ENCODE measurements at places on chromosomes 16 and 17. TPM values are rescaled to one million over a fixed set of nuclear protein-coding genes. Genes with fewer than 3 reads are reported as not detected.

GRCh38 chr17:78130437-78131101 is at the start of gene TMC8:
Gene TMC8, plus strand, starts transcription at chr17:78130771. Its CDS starts 818 bp downstream, at chr17:78131589.
- peak; percentile 77 for DNase-seq

GRCh38 chr16:68367030-68367429 is 56.2 kb downstream of the PRMT7 start:
- peak; percentile 59 for DNase-seq

DNA sequence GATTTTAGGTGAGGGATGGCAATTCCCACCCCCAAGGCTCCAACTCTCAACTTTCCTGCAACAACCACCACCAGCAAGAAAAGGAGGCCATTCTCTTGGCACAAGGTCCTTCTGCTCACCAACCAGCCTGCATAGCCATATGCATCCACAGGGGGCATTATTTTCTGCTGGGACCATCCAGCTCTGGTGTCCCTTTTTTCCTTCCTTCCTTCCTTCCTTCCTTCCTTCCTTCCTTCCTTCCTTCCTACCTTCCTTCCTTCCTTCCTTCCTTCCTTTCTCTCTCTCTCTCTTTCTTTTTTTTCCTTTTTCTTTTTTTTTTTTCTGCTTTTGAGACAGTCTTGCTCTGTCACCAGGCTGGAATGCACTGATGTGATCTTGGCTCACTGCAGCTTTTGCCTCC is 21.1 kb upstream of the COX10 start:
- DNase-seq, result no peak

- DNase-seq, result no peak
Observed at GRCh38 chr16:86597880-86598606, 19.7 kb downstream of the FOXL1 start.

DNA sequence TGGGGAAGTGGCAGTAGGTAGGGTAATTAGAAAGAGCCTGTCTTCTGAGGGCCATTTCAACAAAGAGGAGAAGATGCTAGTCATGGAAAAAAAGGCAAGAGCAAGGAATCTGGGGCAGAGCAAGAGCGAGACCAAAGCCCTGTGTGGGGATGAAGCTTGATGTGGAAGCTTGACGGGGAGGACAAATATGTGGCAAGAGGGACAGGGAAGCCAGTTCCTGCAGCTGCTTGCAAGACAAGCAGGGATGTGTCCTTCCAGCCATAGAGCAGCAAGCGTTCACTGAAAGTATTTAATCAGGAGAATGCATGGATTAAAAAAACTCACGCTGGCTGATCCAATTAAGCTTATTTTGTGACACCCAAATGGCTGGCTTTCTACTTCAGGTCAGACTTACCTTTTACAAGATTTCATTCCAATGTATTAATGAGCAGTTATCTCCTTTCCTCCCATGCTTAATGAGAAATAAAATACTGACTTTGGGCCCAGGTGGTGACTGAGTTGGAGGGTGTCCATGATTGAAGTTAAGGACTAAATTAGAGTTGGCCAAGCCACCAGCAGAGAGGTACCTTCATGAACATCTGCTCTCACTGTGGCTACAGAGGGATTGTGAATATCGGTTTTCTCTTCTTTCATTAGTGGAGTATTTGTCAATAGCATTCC is 76.8 kb downstream of the ABCA8 start:
- no peak for DNase-seq

The FMNL1 gene
- total RNA-seq, result 689 TPM

- no peak for DNase-seq
Observed at GRCh38 chr16:81094771-81095251, 1.4 kb downstream of the GCSH start.

DNA sequence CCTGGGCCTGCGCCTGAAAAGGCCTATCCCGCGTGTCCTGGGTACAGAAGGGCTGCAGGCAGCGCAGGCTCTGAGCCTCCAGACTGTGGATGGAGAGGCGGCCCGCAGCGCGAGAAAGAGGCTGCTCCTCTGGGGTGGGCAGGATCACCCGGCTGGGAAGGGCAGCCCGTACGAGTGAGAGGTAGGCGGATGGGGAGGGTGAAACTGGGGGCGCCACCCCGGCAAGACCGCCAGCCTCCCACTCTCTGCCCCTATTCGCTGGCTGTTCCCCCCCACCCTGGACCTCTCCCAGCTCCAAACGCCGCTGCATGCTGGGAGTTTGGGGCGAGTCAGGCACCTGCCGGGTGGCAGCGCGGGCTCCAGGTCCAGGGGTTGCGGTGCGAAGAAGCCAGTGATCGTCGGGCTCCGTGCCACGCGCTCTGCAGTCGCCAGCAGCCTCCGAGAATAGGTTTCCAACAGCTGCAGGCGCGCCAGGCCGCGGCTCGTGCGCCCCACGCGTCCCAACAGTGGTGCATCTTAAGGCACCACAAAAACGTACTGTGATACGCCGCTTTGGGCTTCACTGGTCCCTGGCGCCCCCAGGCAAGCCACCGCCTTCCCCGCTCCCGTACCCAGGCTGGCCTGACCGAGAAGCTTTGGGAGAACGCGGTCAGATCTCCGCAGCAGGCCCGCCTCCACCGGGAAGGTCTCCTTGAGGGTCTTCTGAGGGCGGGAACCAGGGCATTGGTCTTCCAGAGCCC is 1.1 kb downstream of the NOXO1 start:
- no peak for DNase-seq

DNA sequence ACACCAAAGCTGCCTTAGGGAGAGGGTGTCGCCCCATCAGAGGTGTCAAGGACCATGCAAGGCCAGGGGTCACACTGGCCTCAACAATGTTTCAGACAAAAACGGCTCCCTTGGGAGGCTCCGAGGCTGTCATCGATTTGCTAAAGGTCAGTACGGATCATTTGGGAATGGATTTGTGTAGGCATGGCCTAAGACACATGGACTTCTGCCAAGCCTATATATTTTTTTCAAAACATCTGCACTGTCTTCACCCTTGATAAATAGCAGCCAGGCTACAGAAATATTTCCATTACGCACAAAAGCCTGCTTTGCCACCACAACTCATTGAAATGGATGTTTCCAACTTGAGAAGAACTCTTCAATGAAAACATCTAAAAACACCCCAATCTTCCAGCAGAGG is 10.3 kb downstream of the CUEDC1 start:
- DNase-seq, result no peak

The VAT1L gene
- total RNA-seq, result 0.07 TPM

- no peak for DNase-seq
Observed at GRCh38 chr17:75499313-75500022, 15.9 kb downstream of the CASKIN2 start.

The SPATA32 gene
- 1.7 TPM for total RNA-seq

GRCh38 chr16:65807858-65808257 is 558.6 kb upstream of the CDH5 start:
- DNase-seq, result no peak

The ZG16B gene
- 3.9 TPM for total RNA-seq

DNA sequence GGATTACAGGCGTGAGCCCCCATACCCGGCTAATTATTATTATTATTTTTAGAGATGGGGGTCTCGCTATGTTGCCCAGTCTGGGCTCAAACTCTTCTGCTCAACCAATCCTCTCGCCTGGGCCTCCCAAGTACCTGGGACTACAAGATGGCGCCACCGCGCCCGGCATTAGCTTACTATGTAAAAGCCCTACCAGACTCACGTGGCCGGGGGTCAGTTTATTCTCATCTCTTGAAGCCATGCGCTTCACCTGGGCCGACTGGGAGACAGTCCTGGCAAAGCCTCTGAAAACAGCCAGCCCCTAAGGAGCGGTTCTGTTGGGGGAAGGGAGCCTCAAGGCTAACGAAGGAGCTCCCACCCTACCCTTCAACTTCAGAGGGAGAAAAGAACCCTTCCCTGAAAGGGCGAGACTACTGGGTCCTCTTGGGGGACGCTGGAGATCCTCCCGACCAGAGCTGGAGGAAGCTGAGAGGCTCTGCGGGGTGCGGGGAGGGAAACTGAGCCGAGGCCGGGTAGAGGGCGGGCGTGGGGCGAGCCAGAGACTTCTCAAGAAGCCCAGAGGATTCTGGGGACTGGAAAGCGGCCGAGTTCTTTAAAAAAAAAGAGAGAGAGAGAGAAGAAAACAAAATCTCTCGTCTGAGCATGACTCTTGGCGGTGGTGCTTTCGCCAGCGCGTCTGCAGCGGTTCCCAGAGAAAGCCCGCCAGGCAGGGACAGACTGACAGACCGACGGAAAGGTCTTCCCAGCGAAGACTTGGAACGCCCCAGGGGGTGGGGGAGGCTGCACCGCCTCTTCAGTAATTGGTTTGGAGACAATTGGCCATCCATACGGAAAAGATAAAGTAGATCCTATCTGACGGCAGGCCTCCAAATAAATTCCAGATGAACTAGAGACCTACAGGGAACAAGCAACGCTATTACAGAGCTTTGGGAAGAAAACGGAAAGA is 5.6 kb upstream of the TUBG2 start:
- DNase-seq, result no peak

DNA sequence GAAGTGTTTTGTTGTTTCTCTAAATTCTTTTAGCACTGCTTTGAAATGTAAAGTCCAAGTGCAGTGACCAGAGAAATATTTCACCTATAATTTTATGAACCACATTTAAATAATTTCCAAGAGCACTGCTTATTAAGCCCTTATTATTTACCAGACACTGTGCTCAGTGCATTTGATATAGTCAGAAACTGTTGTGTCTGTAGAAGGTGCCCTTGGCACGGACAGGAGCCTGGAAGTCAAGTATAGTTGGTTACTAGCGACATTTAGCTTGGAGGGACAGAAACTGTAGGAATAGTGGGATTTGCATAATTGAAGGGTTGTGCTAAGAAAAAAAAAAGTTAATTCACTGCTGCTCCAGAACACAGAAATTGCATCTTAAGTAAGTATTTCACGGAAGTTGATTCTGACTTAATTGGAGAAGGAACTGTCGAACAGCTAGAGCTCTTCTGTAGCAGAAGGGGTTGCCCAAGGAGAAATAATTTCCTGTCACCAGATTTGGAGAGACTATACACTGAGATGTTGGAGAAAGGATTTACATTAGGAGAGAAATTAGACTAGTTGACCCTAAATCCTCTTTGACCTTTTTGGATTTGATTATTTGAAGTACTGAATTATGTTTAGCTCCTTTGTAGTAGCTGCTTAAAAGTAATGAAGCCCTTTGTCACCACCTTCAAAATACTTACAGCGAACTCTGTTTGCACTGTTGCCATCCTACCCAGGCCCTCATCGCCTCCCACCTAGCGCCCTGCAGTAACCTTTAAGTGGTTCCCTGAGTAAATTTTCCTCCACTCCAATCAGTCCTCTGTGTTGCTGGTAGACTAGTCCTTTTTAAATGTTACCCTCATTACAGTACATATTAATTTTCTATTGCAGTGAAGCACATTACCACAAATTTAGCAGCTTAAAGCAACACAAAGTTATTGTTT is 25.6 kb downstream of the COX10 start:
- no peak for DNase-seq

- DNase-seq, result no peak
Observed at GRCh38 chr16:46896314-46896968, 12.3 kb downstream of the GPT2 start.

DNA sequence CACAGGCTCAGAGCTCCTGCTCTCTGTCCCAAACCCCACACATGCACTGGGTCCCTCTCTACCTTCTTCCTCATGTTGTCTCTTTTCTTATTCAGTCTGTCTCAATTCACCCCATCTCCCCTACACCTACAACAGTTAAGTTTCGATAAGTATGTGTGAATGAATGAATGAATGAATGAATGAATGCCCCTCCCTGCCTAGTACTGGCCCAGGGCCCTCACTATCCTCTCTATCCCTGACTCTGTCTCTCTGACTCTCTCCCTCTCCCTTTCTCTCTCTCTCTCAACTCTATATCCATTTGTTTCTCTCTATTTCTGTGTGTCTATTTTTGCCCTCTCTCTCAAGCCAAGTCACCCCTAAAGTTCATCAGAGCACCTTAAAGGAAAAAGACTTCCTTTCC is 6.7 kb upstream of the KRT9 start:
- no peak for DNase-seq

The PIPOX gene
- 9.4 TPM for total RNA-seq

The QRICH2 gene
- 3.1 TPM for total RNA-seq

DNA sequence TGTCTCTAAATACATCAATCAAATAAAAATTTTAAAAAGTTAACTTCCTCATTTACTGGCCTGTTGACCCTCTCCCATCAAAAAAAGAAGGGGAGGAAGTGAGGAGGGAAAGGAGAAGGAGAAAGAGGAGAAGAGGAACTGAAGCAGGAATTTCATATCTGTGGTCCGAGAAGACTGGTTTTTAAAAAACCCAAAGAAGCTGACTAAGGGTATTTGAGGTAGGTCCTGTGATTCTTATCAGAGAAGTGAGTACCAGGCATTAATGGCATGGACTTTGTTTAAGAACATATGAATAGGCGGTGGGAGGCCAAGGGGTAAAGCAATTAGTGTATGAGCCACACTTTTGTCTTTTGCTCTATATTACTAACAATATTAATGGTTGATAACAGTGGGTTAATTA is 2.0 kb downstream of the SLC46A1 start:
- DNase-seq, result no peak

The KRTAP16-1 gene
- total RNA-seq, result not detected

GRCh38 chr16:67917140-67917851 is 14.4 kb downstream of the CTRL start:
- DNase-seq, result no peak

The PYY gene
- not detected for total RNA-seq

- no peak for DNase-seq
Observed at GRCh38 chr16:65124212-65124548, 2.3 kb upstream of the CDH11 start.

- no peak for DNase-seq
Observed at GRCh38 chr16:65545413-65545956, 423.6 kb upstream of the CDH11 start.

DNA sequence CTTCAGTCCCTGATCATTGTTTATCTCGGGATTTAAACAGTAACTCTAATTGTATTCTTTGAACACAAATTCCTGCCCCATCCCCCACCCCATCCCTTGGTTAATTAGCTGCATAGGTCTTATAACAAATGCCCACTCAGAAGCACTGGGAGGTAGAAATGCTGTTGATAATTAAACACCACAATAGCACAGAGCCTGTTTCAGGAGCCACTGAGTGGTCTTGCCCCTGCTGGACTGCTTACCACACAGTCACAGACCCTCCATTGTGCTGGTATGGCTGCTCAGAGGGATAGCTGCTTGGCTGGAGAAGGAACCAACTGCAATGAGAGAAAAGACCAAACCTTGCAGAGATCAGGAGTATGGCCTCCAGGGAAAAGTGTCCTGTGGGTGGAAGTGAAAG is 214.1 kb downstream of the ANKFN1 start:
- DNase-seq, result no peak

- DNase-seq, result no peak
Observed at GRCh38 chr17:80689129-80689619, 144.5 kb downstream of the RPTOR start.

DNA sequence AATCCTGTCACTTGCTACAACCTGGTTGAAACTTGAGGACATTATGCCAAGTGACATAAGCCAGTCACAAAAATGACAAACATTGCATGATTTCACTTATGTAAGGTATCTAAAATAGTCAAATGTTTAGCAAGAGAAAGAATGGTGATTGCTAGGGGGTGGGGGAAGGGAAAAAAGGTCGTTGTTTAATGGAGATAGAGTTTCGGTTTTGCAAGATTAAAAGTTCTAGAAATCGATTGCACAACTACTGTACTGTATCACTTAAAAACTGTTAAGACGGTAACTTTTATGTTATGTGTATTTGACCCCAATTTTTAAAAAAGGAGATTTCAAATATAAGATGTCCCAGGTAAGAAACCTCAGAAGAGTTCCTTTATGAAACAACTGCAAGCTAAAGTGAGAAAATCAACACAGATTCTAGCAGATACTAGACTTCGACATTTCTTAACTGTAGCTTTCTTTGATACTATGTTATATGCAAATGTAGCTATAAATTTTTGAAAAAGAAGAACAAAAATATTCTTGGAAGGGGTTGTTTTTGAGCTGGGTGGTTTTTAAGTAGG is 5.9 kb downstream of the MEOX1 start:
- DNase-seq, result no peak

The CD79B gene
- total RNA-seq, result 31.0 TPM

The MYH8 gene
- not detected for total RNA-seq
